ENCODE measurements at places on chromosomes 7 and 10.

DNA sequence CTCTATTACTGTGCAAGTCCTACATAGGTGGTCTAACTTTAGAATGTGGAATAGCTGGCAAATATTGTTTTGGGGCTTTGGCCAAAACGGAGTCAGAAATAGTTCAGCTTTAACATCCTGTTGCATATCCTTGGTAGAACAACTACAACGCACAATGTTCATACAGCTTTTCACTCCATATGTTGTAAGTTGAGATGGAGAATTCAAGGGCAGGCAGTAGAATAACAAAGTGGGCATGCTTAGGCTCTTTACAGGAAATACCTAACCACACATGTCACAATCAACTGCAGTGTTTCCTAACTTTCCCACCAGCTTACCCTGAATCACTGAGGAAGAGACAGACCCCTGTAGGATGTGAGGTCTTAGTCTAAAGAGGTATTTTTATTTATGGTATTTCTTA lies 122.3 kb downstream of the PPP1R3A start:
- DNase-seq = no peak

- DNase-seq = no peak
Measured at GRCh38 chr10:53839440-53840039, 961.5 kb downstream of the PCDH15 start.

GRCh38 chr10:130806426-130806825 lies 505.1 kb downstream of the TCERG1L start:
- no peak for DNase-seq

- no peak for DNase-seq
Measured at GRCh38 chr10:61148451-61148850, 204.5 kb upstream of the RHOBTB1 start.

DNA sequence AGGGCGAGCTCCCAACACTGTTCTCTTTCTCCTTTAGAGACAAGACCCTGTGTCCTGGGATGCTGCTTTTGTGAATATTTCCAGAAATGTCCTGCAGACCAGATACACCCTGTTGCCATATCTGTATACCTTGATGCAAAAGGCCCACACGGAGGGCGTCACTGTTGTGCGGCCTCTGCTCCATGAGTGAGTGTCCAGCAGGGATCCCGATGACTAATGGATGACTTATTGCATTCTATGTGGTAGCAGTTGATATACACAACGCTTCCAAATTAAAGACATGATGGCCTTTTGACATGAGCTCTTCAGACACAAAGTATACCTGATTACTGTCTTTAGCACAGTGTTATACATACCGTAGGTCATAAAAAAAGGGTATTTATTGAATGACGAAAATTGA lies 45.0 kb upstream of the MGAM2 start:
- no peak for DNase-seq

DNA sequence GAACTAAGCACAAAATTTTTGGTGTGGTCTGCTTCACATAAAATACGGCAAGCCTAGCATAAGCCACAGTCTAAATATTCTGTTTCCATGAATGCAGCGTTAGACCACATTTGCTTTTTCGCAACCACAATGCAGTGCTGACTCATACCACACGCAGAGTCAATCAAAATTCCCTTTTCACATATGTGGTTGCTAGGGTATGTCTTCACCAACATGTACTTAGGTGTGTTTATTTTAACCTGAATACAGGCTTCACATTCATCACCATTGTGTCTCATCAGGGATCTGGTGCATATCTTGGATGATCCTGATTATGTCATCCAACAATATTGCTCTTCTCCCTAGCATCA lies 90.8 kb downstream of the CHN2 start:
- no peak for DNase-seq

DNA sequence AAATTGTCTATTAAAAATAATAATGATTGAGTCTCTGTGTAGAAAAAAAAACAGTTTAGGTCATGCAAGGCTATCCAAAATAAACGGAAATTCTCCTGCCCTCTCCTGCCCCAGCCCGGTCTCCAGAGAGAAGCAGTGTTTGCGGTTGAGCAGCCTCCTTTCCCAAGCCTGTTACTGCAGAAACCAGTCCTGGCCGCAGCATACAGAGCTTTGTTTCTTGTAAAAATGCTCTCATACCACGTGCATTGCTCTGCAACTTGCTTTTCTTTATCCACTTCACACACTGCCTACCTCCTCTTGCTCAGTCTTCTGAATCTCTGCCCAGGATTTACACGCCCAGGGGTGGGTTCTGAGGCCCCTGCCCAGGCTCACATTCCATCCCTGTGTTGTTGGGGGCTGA lies 34.4 kb upstream of the CUL1 start:
- no peak for DNase-seq

- no peak for DNase-seq
Measured at GRCh38 chr7:106563466-106564150, 97.3 kb downstream of the CCDC71L start.

DNA sequence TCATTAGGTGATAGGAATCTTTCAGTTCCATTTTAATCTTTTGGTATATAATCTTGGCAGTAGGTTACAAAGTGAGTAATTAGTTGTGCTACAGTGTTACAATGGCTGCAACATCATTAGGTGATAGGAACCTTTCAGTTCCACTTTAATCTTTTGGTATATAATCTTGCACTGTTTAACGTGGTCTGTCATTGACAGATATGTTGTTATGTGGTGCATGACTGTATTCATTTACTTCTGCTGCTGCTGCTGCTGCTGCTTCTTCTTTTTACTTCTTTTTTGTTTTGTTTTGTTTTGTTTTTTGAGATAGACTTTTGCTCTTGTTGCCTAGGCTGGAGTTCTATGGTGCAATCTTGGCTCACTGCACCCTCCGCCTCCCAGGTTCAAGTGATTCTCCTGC lies 28.6 kb downstream of the ST7 start:
- DNase-seq = no peak

- no peak for DNase-seq
Measured at GRCh38 chr7:141748396-141748795, 10.2 kb downstream of the SSBP1 start.

DNA sequence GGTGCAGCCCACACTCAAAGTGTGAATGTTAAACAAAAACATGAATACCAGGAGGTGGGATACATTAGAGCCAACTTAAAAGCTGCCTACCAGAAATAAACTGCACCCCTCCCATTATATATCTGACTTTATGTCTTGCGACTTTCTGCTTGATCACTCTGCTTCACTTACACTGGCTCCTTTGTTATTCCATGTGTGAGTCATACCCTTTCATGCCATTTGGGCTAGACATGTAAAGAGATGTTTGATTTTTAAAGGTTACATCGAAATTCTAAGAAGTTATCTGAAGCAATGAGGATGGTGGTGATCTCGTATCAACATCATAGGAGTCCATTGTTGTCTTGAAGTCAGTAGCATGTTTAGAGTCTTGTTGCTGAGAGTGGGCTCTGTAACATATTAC lies 31.6 kb upstream of the ETV1 start:
- no peak for DNase-seq

GRCh38 chr7:35003679-35004303 lies 33.5 kb downstream of the DPY19L1 start:
- no peak for DNase-seq

DNA sequence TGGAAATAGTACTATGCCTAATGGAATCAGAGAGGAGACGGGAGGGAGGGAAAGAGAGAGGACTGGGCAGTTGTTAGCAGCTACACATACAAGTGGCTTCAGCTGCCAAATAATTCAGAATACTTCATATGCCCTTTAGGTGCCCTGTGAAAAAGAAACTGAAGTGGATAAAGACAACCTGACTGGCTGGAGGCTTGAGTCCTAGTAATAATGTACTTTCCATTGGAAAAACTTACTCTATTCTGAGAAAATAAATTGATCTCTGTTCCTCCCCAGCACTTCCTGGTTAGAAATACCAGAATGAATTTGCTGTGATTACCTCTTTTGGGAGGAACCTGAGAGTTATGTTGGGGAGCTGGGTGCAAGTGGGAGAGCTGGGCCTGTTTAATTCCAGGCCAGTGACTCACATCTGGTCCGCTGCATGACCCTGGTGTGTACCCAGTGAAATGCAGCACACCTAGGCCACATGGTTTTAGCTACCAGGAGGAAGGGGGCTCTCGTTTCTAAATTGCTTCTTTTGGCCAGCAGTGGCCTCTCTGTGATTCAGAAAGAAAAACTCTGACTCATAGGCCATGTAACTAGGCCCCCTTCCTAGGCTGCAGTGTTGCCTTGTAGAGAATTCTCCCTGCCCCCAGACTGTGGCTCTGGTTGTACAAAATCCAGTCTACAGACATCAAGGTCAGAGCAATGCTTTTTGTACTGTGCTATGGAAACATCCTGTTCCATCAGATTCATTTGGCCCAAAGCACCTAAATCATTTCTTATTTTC lies 6.5 kb downstream of the AGFG2 start:
- no peak for DNase-seq

GRCh38 chr7:66362136-66362535 lies 157.0 kb downstream of the TPST1 start:
- no peak for DNase-seq

GRCh38 chr7:88566162-88566729 lies 193.3 kb upstream of the ZNF804B start:
- DNase-seq = no peak

- no peak for DNase-seq
Measured at GRCh38 chr7:53740971-53741370, 705.5 kb downstream of the POM121L12 start.

- DNase-seq = no peak
Measured at GRCh38 chr7:134836447-134836846, 57.0 kb downstream of the CALD1 start.

DNA sequence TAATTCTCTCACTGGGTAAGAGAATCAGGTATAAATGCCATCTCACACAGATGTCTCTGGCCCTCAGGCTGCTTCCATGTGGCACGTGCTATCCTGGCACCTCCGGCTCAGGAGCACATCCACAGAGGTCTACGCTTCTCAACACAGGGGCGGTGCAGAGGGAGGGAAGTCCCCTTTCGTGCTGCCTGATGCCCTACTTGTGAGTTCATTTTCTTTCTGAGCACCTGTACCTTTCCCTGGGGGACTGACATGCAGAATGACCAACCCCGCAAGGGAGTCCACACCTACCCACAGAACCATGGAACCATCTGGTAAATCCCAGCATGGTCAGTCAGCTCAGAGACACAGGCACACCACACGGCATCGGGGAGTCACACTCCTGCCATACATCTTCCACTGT lies 99.0 kb upstream of the SAMD8 start:
- DNase-seq = no peak

DNA sequence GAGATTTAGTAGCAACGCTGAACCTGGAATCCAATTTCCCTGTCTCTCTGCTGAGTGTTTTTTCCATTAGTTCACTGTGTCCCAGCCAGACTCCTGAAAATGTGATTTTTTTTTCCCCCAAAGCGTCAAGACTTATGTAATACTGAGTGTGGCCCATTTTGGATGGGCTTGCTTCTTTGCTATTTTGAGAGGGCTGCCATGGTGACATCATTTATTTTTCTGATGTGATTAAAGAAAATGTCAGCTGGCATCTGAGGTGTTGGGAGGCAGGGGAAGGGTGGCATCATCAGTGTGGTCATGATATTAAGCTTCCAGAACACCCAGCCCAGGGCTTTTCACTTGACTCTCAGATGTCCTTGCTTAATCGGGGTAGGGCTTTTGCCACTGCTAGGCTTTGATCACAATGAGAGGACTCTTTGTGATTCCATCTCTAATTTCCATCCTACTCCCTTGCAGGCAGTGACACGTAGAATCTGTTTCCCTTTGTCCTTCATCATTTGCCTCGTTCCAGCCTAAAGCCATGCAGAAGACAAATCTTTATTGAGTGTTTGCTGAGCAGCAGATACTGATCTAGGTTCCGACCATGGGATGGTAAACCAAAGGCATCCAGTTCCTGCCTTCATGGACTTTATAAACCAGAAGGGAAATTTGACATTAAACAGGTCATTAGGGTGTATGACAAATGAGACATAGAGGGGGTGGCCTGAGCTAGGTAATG lies 7.4 kb downstream of the ZNF365 start:
- no peak for DNase-seq

DNA sequence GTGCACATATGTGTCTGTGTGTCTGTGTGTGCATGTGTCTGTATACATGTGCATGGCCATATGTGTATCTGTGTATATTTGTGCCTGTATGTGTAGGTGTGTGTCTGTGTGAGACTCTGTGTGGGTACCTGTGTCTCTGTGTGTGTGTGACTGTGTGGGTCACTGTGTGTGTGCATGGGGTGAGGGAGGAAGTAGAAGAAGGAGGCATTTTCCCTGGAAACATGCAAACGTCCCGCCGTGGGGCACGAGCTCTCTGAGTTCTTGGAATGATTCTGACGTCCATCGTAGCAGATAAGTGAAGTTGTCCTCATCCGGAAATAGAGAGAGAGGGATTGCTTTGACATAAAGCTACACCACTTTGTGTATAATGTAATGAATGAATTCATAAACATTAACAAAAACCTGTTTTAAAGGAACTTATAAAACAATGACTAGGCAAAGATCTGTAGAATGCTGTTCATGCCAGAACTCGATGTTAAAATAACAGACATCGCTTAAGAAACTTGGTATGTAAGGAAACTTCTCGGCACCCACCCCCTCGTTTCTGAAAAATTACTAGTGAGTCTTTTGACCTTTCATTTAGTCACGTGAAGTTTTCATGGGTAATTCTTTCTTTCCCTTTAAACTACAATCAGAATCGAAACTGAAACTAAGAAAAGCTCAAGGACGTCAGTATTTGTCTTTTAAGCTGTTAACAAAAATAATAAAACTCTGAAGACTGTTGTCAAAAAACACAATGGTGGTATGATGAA lies 43.6 kb upstream of the KLF6 start:
- no peak for DNase-seq

- DNase-seq = no peak
Measured at GRCh38 chr7:151941009-151941408, 15.2 kb upstream of the GALNTL5 start.

DNA sequence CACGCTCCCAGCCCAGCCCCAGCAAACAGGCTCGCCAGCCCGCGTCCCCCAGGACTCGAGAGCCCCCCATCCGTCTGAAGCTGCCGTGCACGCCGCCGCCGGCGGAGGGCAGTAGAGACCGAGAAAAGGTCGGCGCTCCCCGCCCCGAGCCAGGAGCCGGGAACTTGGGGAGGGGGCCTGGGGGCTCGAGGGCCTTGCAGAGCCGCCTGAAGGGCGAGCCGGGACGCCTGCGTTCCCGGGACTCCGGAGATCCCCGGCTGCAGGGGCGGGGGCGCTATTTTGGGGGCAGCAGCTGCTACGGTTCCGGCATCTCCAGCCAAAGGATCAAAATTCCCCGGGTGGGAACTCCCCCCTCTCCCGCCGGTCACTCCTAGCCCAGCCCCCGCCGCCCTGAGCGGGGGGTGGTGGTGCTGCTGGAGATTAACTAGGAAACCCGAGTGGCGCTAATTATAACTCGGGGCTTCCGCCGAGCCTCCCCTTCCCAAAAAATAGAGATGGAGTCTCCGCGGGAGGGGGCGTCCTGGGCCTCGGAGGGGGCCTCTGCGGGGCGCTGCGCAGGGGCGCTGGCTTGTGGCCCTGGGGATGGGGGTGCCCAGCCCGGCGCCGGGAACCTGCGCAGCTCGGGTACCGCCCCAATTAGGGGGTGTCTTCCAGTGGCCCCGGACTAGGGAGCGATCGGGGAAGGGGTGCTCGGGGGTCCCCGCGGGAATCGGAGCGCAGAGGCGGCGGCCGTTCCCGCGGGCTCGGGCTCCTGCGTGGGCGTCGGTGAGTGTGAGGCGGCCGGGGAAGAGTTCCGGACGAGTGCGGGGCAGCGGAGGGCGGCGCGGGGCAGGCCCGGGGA lies 608 bp downstream of the ACHE start:
- DNase-seq = peak; percentile 36
